ENCODE measurements at places on chromosomes 6 and 20.

GRCh38 chr20:31593221-31594001, 11.7 kb upstream of the ID1 start:
- no peak for DNase-seq

DNA sequence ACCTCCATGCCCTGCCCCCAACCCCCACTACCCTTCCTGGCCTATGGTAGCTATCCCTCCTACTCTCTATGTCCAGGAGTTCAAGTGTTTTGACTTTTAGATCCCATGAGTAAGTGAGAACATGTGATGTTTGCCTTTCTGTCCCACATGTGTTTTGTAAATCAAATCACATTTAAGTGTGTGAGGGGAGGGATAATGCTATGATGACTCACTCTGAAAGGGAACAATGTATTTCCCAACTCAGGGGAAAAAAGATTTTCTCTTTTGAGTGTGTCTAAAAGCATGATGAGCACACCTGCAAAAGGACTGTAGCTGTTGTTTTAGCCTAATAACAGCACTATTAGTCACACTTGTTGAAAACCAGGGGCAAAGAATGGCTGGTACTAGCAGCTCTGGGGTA, 193.7 kb downstream of the GJA10 start:
- no peak for DNase-seq

DNA sequence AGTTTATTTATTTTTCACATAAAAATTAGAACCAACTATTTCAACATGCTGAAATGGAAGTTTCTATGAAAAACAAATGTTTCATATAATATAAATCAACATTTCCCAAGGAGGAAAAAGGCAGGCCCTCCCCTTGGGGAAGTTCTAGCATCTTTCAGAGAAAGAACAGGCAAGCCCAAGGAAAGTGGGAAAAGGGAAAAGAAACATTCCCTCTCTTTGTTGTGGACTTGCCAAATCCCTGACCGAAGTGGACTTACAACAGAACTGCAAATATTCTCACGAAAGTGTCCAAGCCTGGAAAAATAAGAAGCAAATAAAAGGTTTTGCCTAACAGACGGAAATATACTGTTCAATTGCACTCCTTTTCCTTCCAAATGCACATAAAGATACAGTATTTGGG, 214.4 kb downstream of the ATXN1 start:
- DNase-seq: no peak

DNA sequence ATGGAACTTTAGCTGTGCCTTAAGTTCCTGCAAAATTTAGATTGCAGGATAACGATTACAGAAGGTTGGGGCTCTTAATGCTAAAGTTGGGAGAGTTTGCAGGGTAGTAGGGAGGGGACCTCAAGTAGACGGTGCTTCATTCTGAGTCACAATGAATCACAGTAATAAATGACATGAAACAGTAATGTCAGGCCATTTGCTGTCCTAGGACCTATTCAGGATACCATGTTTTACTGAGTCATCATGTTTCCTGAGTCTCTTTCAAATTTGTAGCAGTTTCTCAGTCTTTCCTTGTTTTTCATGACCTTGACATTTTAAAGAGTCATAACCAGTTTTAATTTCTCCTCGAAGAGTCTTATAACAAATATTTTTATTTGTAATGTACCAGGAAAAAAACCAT, 406.9 kb upstream of the MAP3K7 start:
- DNase-seq: no peak

- peak; percentile 47 for DNase-seq
Observed at GRCh38 chr6:127300411-127300810, 33.7 kb downstream of the RNF146 start.

DNA sequence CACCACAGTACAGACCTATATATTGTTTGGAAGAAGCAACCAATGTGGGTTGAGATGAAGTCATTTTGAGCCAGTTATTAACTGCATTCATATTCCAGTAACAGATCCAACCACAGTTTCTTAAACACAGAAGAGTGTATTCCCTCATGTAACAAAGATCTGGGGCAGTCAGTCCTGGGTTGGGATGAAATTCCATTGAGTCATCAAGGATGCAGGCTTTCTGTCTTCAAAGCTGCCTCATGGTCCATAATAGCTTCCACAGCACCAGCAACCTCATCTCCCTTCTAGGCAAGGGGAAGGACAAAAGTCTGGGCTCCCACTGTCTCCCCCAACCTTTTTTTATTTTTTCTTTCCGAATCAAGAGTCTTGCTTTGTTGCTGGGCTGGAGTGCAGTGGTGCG, 2.9 kb upstream of the SOD2 start:
- no peak for DNase-seq

DNA sequence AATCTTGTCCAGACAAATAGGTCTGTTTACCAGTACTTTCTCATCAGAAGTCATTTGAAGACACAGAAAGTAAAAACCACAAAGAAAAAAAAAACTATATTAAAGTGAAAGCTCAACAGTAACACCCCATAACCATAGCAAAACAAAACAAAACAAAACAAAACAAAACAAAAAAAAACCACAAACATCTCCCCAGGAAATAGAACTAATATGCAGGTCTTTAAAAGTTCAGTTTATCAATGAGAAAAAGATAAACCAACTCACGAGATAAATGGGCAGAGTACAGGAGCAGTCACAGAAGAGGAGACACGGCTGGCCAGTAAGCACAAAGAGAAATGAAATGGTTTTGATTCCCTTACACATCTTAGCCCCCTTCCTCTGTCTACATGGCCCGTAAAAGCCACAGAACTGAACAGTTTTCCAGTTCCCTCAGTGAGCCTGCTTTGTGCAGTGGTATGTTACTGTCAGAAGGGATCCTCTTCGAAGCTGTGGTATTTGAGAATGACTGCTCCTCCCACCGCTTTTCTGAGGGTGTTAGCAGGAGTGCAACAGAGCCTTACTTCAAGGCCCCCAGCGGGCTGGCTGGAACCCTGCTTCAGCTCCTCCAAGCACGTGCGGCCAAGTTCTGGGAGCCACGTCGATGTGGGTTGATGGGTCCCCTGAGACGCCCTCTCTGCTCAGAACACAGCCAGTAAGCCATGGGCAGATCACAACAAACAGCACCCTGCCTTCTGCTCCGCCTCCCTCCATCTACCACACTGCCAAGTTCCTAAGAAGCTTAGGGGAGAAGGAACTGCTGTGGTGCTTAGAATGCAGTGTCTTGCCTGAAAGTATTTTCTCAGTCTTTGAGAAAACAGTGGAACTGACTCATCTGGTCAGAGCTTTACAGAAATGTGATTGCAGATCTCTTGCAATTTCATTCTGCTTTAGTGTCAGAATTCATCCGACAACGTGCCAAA, 14.0 kb downstream of the UST start:
- DNase-seq: peak; percentile 90

DNA sequence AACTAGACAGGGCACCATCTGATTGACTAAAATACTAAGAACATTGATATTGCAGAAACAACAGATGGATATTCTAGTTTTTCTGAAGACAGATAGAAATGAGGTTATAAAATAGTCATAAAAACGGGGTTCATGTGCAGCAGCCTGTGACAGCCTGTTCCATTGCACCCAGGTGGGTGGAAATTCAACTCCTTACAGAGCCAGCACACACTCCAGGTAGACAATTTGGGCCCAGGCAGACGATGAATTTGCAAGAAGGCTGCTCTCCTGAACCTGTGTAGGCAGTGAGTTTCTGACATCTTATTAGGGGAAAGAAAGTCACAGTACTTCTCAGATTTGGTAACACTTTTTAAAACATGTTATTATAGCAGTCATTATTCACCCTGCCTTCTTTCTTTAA, 414.1 kb downstream of the PHF3 start:
- DNase-seq: no peak

DNA sequence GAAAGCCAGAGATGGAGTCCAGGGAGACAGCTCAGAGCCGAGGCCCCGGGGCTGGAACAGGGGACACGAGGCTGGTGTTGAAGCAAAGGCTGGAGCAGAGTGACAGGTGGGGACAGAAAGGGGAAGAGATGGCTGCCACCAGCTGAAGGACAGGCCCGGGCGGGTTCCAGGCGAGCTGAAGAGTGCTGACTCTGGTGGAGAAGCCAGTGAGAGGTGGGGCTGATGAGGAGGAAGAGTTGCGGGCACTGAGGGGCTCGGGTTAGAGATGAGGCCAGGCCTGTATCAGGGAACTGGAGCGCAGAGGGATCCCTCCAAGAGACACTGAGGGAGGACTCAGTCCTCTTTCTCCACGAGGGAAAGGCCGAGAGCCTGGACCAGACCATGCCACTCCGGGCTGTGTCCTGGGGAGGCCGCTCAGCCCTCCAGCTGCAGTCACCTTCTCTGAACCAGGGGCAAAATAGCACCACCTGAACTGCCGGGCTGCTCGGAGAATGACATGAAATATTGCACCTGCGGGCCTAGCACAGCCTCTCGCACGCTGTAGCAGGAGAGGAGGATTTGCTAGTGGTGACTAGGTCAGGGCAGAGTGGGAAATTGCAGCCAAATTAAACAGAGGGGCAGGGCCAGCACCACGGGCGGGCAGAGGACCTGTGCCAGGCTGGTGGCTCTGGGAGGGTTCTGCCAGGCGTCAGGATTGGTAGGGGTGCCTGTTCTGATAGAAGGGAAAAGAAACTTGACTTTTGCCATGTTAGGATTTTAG, 175.9 kb downstream of the ZDHHC14 start:
- DNase-seq: no peak

DNA sequence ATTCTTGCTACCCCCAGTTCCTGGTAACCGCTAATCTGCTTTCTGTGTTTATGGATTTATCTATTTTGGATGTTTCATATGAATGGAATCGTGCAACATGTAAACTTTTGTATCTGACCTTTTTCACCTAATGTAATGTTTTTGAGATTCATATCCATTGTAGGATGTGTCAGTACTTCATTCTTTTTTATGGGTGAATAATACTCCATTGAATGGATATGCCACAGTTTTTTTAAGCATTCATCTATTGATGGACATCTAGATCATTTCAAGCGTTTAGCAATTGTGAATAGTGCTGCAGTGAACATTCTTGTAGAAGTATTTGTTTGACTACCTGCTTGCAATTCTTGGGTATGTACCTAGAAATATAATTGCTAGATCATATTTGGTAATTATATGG, 13.0 kb downstream of the KDM1B start:
- no peak for DNase-seq

DNA sequence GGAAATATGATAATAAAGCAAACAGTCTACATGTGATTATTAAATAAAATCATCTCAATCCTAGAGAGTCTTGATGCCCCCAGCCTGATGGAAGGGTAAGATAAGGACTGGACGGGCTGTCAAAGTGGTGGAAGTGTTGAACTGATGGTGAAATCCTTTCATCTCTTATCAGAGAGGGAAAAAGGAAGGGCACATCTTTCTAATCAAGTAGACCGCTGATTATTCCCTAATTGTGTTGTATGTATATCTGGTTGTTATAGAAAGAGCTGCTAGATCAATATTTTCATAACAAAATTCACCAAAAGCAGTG, 184.5 kb downstream of the PDE7B start:
- no peak for DNase-seq

DNA sequence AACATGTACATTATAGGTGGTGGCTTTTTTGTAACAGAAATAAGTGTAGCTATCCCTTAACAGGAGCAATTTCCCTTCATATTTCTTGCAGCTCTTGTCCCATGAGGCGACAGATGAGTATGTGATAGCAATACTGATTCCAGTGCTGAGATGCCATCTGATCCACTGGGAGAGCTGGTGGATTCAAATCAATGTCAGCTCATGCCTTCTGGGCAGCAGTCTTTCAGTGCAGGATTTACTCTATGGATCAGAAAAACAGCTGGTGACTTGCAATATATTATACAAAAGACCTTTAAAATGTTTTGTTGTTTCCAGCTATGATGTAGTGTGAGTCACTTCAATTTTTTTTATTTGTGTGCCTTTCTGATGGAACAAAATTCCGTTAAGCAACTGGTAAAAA, 259.9 kb upstream of the SASH1 start:
- no peak for DNase-seq

- no peak for DNase-seq
Observed at GRCh38 chr6:16683641-16684194, 77.5 kb downstream of the ATXN1 start.

DNA sequence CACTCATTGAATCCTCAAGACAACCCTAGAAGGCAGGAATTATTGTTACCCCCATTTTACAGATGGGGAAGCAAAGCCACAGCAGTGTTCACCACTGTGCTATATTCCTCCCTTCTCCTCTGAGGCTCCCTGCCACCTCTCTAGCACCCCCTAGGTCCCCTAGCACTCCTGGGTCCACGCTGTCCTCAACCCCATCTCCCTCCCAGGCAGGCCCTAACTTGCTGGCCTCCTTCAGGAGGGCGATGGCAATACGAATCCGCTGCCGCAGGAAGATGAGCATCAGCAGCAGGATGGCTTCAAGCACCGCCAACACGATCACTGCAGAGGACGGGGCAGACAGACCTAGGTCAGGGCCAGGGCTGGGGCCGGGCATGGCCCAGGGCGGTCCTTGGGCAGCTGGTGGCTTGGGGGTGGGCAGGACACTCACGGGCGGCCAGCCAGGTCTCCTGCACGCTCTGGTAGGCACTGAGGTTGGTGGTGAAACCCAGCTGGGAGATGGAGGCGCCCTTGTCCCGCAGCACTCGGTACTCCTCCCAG, 7.8 kb upstream of the NEU1 start:
- no peak for DNase-seq

- no peak for DNase-seq
Observed at GRCh38 chr6:69935079-69935478, 68.7 kb downstream of the COL19A1 start.

- DNase-seq: no peak
Observed at GRCh38 chr6:75220357-75220756, 14.5 kb upstream of the COL12A1 start.

DNA sequence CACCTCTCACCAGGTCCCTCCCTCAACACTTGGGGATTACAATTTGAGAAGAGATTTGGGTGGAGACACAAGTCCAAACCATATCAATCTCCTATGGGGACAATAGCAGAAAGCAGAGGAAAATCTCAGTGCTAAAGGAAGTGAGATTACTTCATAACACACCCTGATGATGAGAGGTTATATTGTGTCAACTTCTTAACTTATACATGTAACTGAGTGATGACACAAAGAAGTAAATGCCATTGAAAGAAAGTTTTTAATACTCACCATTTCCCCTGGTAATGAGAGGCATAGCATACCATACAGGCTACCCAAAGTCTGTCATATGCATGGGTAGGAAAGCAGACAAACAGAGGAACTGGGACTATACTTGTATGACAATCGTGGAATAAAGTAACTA, 137.2 kb downstream of the MMUT start:
- no peak for DNase-seq

DNA sequence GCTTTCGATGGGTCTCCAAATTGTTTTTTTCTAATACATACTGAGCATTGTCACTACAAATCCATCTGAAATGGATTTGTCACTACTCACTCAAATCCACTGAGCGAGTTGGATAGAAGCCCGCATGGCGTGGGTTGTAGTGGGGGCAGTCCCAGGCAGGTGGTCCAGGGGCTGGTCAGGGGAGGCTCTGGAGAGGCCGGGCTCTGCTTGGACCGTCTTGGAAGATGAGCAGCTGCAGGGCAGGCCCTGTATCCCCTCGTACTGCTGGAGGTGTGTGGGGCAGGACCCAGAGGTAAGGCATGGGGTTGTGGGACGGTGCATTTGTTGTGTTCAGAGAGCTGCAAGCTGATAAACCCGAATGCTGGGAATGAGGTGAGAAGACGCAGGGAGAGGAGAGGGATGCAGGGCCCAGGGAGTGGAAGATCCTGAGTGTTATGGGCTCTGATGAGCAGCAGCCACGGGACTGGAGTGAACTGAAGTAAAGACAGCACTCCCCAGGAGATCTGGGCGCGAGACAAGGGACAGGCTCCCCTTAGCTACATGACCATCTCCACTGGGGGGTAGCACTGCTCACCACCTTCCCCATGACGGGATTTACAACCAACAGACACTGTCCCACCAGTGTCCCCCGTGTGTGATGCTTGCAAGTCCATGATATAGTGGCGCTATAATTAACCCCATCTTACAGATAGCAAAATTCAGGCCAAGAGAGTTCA, 45.9 kb downstream of the PSMG4 start:
- DNase-seq: no peak

GRCh38 chr6:404685-405423, 13.3 kb downstream of the IRF4 start:
- no peak for DNase-seq

Measured in NCI-H82 (cell line).